ENCODE measurements at places on chromosomes 4 and X.

GRCh38 chrX:119094819-119095218 lies 22.0 kb downstream of the CT47C1 start:
- DNase-seq = no peak

- no peak for DNase-seq
Observed at GRCh38 chr4:62342346-62342745, 1142.2 kb downstream of the ADGRL3 start.

GRCh38 chr4:119106036-119107000 lies 29.3 kb upstream of the MYOZ2 start:
- no peak for DNase-seq

DNA sequence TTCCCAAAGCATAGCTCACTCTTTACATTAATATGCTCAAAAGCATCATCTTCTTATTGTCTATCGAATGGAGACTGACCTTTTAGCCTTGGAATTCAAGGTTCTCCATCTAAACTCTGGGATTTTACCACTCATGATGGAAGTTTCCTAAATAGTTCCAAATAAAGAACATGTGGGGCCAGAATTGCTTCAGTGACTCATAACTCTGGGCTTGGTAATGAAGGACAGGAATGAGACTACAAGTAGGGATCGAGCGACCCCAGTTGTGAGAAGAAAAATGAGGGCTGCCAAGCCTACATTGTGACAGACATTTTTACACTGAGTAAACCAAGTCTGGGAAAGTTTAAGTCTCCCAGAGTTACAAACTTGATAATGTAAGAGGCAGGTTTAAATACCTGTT lies 269.9 kb downstream of the CBLL2 start:
- no peak for DNase-seq

- DNase-seq = no peak
Observed at GRCh38 chr4:182653596-182653995, 263.6 kb downstream of the DCTD start.

DNA sequence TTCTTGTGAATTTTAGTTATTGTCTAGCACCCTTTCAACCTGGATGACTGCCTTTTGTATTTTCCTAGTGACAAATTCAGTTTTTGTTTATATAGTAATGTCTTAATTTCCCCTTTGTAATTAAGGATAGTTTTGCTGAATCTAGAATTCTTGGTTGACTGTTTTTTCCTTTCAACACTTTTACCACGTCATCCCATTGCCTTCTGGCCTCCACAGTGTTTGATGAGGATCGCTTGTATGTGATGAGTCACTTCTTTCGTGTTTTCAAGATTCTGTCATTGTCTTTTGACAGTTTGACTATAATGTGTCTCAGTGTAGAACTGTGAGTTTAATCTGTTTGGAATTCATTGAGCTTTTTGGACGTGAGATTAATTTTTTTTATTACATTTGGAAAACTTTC lies 30.1 kb downstream of the KDM6A start:
- DNase-seq = no peak

- DNase-seq = peak; percentile 28
Observed at GRCh38 chrX:136646602-136647239, 1.2 kb upstream of the CD40LG start.

DNA sequence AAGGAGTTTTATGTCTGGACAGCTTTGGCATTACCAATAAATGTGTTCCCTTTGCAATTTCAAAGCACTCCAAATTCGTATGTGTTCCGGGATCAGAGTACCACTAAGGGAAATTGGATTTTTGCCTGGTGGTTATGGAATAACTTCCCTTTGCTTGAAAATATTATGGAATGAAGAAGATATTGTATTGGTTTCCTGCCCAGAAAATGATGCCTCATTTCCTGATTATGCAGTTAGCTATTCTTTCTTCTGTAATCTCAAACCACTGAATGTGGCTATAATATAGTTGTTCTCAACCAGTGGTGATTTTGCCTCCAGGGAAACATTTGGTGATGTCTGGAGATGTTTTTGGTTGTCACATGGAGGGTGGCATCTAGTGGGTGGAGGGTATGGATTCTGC lies 142.9 kb downstream of the PCDH7 start:
- DNase-seq = no peak

DNA sequence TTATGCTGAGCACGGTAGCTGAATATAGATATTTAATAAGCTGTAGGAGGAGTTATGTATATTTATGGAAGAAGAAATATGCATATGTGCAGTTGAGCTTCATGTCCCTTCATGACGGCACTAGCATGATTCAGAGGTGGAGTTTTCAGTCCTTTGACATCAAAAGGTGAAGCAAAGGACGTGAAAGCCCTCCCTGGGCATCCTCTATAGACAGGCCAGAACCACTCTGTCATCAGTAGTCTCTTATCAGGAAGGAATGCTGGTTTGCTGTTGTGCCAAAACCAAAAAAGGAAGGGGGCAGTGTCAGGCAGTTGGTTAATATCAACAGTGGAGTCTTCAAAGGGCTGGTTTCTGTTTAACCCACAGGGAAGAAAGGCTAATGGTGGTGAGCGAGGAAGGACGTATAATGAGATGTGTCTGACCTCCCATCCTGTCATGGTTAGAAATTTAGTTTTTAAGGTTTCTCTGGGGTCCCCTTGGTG lies 23.5 kb upstream of the IL2 start:
- DNase-seq = no peak

DNA sequence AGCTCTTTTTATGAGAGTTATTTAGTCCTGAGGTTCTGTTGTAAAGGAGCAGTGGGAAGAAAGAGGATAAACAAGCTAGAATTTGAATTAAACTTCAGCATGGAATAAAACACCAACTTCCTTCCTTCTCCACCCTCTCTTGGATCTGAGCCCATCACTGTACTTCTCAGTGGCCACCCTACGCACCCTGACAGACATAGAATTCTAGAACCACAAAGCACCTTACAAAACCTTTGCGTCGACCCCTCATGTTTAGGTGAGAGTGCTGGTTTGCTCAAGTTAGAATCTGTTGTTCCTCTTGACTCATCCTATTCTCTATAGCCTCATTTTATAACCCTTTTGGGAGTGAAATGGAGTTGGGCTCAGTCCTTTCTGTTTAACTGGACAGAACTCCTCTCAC lies 84.6 kb upstream of the RPL34 start:
- DNase-seq = no peak

- DNase-seq = no peak
Observed at GRCh38 chrX:1147611-1148515, 64.6 kb downstream of the CRLF2 start.

- DNase-seq = no peak
Observed at GRCh38 chr4:24643774-24644520, 59.6 kb upstream of the DHX15 start.

GRCh38 chr4:62952366-62952765 lies 1456.9 kb downstream of the TECRL start:
- DNase-seq = no peak

- no peak for DNase-seq
Observed at GRCh38 chr4:53376900-53377299, 541 bp upstream of the FIP1L1 start.

- DNase-seq = no peak
Observed at GRCh38 chrX:8305350-8305749, 134.3 kb upstream of the VCX2 start.

DNA sequence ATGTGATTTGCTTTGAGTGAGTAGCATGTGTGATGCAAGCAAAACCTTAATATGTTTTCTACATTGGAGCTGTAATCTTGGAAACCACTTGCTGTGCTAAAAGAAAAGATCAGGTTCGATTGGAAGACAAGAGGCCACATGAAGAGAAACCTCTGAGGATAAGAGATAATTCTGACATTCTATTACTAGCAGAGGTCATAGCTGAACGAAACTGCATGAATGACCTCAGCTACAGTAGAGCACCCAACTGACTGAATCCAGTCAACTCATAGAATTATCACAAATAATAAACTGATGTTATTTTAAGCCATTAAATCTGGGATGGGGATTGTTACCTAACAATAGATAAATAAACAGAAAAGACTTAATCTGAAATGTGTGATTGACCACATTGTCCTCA lies 147.1 kb downstream of the CAMK2D start:
- DNase-seq = no peak

DNA sequence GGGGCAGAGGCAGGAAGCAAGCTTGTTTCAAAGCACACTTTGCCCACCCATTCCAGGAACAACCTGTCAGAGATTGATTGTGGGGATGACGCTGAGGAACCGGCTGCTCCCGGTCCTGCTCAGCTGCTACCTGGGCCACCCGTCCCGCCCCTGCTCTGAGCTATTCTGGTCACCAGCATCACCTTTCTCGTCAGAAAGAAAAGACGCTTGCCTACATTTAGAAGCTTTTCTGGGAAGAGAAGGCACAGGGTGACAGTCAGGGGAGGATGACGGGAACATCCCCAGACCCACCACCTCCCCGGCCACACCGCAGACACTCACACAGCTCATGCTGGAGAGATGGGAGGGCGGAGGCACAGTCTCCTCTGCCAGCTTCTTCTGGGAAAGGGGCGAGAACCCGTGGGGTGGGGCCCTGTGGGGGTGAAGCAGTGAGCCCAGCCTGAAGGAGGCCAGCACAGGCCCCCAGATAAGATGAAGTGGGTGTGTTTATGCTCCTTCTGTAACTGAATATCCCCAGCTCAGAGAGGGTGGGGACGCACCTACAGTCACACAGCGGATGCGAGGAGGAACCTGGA lies 81.8 kb downstream of the CPZ start:
- no peak for DNase-seq

DNA sequence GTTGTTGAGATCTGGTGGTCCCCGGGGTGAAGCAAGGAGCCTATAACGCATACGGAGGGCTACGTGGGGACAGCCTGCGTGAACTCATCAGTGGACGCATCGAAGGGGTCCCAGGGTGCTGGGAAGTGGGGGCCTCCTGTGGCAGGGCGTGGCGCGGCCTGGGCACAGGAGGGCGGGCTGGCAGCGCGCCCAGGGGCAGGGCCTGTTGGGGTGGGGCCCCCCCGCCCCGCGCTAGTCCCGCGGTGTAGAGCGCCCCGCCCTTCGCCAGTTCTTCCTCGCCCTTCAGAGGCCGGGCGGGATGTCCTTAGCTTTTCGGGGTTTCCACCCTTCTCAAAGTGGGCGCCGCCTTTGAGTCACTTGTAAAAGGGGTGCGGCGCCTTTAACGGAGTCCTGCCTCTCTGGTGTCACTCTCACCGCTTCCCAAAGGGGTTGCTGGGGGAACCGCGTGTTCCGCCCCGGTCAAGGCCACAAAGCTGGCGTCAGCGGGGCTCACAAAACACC lies 632 bp downstream of the PLP2 start:
- DNase-seq = peak; percentile 67

- no peak for DNase-seq
Observed at GRCh38 chrX:19953145-19953544, 37.7 kb downstream of the BCLAF3 start.

DNA sequence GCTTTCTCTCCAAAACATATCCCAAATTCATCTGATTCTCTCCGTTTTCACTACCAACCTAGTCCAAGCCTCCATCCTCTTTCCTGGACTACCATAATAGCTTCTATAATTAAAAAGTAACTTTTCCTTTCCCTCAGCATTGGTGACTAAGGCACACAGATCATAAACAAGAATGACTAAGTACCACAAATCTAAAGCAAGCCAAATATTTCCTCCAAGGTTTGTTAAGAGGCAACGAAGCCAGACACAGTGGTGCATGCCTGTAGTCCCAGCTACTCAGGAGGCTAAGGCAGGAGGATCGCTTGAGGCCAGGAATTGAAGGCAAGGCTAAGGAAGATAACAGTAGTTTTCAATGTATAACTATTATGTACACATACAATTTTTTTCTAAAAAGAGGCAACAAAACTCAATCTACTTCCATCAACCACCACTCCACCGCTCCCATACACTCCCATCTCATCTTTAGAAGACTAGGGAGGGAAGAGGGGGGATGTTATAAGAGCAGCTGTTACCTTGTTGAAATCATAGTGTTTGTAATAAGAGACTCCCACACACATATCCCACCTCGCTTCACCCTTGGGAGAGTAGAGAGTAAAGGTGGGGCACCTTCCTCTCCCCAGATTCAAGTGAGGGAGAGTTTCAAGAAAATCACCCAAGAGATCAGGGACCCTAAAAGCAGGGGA lies 4.2 kb upstream of the JCHAIN start:
- no peak for DNase-seq

DNA sequence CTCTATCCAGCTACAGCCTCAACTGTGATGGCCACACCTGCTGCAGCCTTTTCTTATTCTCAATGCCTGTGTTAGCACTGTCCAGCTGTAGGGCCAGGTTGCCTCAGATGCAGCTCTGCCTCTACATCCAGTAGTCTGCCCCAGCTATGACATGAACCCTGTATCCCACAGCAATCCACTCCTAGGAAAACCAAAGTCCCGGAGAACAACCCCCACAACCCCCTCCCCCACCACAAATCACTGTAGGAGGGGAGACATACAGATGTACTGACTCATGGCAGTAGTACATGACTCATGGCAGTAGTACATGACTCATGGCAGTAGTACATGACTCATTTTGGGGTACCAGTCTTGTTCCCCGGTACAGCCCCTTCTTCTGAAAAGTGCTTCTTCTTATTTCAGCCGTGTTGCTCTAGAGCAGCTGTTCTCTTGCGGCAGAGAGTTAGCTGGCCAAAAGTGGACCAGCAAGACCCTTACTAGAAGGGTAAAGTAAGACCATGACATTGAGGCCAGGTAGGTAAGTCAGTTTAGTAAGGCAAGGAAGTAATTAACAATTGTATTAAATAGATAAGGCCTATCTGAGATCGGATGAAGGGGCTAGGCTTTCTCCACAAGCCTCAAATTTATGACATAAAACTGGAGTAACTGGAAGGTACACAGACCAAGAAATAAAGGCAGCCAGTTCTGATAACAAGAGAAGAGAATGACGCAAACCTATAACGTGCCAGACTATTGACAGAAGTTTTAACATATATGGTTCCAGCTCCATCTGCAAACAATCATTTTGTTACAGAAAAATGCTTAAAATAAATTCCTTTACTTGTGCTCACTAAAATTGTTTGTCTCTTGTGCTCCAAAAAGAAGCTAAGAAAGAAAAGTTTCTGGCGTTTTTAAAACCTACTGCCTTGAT lies 221.4 kb downstream of the TACR3 start:
- no peak for DNase-seq

GRCh38 chr4:55967376-55967775 lies 18.6 kb downstream of the CEP135 start:
- no peak for DNase-seq

DNA sequence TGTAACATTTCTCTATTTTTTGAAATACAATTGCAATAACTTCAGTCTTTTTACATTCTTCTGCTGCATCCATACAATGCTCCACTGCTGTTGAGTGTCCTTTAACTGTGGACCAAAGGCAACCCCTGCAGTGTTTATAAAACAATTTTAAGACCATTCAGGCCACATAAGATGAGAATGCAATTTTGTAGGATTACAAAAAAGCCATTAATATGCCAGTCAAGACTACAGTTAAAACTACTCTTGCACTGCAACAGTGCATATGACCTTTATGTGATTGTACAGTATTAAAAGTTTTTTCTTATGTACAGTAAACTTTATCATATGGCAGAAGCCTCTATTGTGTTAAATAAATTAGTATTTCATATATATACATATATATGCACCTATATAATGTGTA lies 55.7 kb upstream of the ATOH1 start:
- DNase-seq = no peak

GRCh38 chr4:168453146-168453545 lies 27.1 kb downstream of the DDX60L start:
- no peak for DNase-seq

Measured in activated CD8-positive, alpha-beta memory T cell treated with anti-CD3 and anti-CD28 coated beads, Interleukin-2, amount 50 U/mL, for 4 hours (primary cell).